SJCRH30 (cell line): ENCODE measurements at places on chromosomes 1 and 21. TPM values are rescaled to one million over a fixed set of nuclear protein-coding genes. Genes with fewer than 3 reads are reported as not detected.

GRCh38 chr1:200173097-200173618 is 145.6 kb downstream of the NR5A2 start:
- no peak for DNase-seq

DNA sequence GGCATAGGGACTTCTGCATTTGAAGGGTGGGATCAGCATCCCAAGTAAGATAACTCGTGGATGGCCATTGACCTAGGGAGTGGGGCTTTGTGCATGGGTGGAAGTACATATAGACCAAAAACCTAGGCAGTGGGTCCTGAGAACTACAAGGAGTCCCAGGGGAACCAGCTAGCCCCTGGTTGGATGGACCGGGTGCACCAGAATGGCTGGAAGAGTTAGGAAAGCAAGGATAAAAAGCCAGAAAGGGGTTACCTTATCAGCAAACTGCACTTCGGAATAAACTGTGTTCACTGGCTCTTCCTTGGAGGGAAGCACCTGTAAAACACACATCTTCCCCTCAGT is 26.6 kb upstream of the SLAMF6 start:
- DNase-seq: no peak

Gene NBPF6
- total RNA-seq: 0.63 and 0.69 TPM in 2 replicates

Gene TIE1
- total RNA-seq: 0.61 and 1.5 TPM in 2 replicates

Gene KRTAP12-4
- not detected in 2 replicates for total RNA-seq

DNA sequence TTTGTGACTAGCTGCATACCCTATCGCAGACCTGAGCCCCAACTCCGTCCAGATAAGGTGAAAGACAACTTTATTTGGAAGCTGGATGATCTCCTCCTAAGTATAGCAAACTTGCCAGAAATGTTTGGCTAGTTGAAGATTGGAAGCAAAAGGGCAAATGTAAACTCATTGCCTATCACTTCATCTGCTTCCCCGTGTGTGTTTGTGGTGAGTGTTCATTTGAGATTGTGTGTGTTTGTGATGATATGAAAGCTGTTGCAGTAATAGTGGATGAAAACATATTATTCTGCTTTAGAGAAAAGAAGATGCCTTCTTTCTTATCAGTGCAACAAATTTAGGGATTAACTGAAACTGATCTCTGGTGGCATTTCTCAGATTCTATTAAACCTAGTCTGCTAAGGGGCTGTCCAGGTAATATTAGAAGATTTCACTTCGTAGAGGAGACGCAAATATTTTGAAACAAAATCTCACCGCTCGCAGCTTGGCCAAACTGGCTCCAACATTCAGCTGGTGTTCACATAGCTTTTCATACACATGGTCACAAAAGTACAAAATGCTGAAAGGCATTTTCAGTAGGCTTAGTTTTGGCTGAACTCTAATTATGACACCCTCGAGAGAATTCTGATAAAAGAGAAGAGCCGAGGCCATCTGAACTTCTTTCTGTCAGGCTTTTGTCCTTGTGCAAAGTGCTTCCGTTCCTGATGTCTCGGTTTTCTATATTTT is 1.1 kb downstream of the TBX19 start:
- no peak for DNase-seq

GRCh38 chr1:40276122-40276521 is 18.1 kb downstream of the ZMPSTE24 start:
- no peak for DNase-seq

DNA sequence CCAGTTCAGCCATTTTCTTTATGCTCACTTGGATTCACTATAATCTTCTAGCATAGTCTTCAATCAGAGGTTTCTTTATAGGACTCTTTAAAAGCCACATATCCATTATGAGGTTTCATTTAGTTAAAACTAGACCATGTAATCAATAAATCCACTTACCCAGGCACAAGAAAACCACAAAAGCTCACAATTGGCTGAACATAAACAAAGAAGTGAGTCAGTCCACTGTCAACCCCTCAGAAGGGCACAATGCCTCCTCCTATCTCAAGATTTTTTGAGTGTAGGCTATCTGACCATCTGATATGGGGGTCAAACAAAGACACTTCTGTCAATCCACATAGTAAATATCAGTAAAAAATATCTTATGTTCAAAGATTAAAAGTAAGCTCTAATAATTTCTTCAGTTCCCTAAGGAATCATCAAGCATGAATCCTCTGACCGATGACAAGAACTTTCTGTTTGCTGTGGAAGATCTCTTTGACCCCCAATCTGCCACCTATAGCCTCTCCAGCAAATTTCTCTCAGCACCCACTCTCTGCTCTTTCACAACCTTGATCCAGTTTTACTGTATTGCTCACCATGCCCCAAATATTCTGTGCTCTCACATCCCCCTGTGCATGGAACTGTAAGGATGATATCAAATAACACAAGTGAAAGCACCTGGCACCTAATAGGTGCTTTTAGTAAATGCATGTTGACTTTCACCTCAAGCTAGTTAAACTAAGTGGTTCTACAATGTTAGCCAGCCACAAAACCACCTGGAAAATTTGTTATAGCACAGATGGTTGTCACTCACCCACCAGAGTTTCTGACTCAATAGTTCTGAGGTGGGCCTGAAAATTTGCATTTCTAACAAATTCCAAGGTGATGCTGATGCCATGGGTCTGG is 16.7 kb downstream of the RAB3B start:
- peak; percentile 75 for DNase-seq

- no peak for DNase-seq
Measured at GRCh38 chr1:68703921-68704354, 207.1 kb upstream of the DEPDC1 start.

DNA sequence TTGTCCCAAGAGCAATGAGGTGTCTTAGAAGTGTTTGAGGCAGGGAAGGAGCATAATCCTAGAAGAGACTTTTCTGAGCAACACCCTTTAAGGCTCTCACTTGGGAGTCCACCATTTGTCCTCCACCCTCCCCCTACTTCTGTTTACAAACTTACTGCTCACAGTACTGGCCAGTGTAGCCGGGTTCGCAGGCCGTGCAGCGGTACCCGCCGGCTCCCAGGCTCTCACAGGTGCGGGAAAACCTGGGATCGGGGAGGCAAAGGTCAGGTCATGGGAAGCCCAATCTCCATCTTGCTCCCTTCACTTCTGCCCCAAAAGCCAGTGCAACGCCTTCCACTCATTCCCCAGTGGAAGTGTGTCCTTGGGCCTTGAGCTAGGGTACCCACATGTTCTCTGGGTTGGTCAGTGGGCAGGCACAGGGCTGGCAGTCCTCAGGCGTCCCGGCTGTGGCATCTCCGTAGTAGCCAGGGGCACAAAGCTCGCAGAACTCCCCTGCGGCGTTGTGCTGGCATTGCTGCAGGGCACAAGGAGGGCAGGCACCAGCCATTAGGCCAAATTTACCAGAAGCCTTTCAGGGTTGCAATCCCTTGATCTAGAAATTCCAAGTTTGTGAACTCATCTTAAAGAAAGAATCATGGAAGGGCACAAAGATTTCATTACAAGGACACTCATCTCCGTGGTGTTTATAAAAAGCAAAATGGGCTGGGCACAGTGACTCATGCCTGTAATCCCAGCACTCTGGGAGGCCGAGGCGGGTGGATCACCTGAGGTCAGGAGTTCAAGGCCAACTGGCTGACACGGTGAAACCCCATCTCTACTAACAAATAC is 49.8 kb downstream of the LDLRAD2 start:
- DNase-seq: no peak

GRCh38 chr1:6145864-6146410 is 34.2 kb downstream of the CHD5 start:
- DNase-seq: no peak

DNA sequence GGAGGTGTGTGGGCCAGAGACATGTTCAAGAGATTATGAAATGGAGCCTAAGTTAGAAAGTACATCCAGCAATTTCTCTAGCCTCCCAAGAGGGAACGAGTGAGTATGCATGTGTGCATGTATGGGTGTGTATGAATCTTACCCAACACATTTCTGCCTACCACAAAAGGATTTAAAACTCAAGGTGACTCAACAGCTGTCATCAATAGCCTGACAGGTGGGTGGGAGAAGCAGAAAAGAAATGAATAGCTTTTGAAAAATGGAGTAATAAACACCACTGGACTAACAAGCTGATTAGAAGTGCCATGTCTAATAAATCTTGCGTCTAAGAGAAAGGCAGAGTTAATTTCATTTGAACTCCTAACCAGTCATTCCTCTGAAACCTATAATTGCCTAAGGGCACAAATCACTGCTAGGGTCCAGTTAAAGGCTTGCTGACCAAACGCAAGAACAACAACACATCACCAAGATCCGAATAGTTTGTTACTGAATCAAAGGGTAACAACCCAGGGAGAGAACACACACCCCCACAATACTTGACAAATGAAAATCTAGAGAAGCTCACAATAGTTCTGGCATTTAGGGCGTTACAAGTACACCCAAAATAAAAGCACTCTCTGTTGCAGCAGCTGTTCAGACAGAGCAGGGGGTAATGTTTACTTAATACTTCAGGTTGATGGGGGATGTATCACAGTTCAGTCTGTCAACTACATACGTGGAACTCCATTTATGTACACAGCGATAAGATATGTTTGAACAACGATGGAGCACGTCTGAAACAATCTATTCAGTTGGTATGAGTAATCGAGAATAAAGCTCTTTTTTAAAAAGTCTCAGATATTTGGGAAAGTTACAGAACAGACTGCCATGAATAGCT is 1.4 kb downstream of the KIAA0319L start:
- DNase-seq: peak; percentile 58

Gene RIPK4
- not detected in 2 replicates for total RNA-seq

- DNase-seq: no peak
Measured at GRCh38 chr1:23923592-23924499, 10.7 kb upstream of the CNR2 start.

Gene RGS8
- 1.6 and 2.7 TPM in 2 replicates for total RNA-seq

Gene KCND3
- total RNA-seq: 3.5 and 5.1 TPM in 2 replicates

Gene BTG3
- 58.2 and 58.9 TPM in 2 replicates for total RNA-seq

GRCh38 chr1:114208714-114209113 is 55.0 kb upstream of the SYT6 start:
- DNase-seq: peak; percentile 18

- DNase-seq: peak; percentile 12
Measured at GRCh38 chr21:38938343-38938742, 132.6 kb downstream of the ETS2 start.

GRCh38 chr21:33149181-33149580 is 79.2 kb downstream of the OLIG1 start:
- DNase-seq: no peak

DNA sequence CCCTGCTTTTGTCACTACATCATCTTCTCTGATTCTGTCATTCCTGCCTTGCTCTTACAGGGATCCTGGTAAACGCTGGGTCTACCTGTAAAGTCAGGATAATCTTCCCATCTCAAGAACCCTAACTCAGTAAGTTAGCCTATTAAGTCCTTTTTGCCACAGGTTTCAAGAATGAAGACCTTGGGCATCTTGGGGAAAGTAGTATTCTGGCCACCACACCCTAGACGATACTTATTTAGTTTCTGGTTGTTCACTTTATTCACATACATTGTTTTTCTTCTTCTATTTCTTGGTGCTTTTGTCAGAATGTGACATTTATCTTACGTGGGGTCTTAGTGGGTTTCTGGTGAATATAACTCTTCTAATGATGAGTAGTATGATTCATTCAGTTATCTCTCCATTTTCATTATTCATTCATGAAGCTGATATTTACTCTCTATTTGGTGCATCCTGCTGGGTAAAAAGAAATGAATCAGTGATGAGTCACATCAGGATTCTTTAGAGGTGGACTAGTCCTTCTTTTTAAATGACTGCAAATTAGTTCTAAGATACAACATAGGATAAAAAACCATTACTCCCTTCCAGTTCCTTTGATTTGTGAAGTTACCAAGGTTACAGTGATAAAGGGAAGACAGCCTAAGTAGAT is 514.4 kb upstream of the B3GALT2 start:
- DNase-seq: no peak

Gene DIRAS3
- 0.41 and 0.42 TPM in 2 replicates for total RNA-seq

DNA sequence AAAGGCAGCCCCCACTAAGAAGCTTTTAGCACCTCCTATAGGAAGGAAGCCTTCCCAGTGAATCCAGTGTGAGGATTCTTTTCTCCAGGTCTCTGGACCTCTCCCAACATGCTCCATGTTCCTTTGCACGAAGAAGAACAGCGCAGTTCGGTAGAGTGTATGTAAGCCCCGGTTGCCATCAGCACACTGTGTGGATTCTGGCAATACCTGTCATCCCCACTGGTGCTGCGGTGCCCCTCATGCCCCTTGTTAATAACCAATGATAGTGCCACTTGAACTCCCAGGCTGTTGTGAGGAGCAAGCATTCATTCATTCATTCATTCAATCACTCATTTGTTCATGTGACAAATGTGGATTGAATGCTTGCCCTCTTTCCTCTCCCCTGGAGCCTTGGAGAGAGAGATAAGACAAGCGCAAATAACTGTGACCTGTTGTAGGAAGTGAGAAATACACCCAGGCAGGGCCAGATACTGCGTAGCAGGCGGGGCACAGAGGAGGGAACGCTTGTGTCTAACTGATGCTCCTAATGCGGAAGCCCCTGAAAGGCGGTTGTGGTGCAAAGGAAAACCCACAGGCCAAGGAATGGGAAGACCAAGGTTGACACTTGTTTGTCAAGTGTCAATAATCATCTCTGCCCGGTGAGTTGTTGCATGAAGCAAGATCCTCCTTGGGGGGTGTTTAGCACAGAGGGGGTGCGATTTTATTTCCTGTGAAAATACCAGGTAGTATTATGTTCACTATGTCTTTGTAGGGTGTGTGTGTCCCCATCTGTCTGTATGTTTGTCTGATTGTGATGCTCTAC is 9.8 kb downstream of the LGR6 start:
- no peak for DNase-seq

DNA sequence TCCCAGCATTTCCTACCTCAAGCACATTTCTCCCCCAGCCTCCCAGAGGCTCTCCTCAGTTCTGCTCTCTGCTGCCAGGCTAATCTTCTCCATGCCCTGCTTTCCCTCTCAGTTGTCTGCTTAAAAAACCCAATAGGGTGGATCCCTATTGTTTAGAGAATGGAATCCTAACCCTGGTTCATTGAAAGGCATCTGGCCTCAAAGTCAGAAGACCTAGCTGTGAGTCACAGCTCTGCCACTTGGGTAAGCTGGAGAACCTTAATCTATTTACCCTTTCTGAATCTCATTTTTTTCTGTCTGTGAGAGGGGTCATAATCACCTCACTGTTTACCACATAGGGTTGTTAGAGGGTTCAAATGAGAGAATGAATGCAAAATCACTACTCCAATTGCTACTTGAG is 12.5 kb upstream of the MYOC start:
- no peak for DNase-seq

Gene RBM11
- total RNA-seq: not detected in 2 replicates

- DNase-seq: no peak
Measured at GRCh38 chr1:13948888-13949391, 249.0 kb downstream of the PRDM2 start.

Gene NLRP3
- 0.05 and 0.36 TPM in 2 replicates for total RNA-seq

Gene LAX1
- not detected in 2 replicates for total RNA-seq

DNA sequence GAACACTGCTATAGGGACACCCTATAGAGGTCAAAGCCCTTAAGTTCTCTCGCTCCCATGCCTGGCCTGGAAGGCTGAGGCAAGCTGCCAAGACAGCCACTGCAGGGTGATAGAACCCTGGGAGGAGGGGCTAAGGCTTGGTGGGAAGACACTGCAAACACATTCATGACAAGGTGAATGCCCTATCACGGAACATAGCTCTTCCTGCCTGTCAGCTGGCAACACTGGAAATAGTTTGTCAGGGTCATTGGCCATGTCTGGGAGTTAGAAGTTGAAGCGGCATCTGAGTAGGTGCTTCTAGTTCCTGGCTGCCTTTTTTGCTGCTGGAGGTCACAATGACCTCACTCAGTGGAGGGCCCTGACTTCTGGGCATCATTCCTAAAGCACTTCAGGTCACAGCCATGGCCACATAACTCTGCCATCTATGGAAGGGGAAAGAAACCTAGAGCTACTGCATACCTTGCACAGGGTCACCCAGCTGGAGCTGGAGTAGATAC is 4.2 kb downstream of the FABP3 start:
- no peak for DNase-seq

Gene CFHR4
- total RNA-seq: not detected in 2 replicates

Gene RGS13
- not detected in 2 replicates for total RNA-seq

GRCh38 chr1:175479521-175480342 is 263.7 kb downstream of the TNR start:
- peak; percentile 31 for DNase-seq
